ENCODE measurements at places on chromosomes 11 and 22.

- DNase-seq, result no peak
Observed at GRCh38 chr22:30627471-30627870, 8.1 kb upstream of the SLC35E4 start.

DNA sequence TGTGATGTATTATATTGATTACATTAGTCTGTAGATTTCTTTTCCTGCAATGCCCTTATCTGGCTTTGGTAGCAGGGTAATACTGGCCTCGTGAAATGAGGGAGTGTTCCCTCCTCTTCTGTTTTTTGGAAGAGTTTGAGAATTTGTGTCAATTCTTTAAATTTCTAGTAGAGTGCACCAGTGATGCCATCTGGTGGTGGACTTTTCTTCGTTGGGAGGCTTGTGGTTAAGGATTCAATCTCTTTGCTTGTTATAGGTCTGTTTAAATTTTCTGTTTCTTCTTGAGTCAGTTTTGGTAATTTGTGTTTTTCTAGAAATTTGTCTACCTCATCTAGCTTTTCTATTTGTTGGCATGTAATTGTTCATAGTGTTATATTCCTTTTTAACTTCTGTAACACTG lies 18.9 kb downstream of the SHANK3 start:
- no peak for DNase-seq

DNA sequence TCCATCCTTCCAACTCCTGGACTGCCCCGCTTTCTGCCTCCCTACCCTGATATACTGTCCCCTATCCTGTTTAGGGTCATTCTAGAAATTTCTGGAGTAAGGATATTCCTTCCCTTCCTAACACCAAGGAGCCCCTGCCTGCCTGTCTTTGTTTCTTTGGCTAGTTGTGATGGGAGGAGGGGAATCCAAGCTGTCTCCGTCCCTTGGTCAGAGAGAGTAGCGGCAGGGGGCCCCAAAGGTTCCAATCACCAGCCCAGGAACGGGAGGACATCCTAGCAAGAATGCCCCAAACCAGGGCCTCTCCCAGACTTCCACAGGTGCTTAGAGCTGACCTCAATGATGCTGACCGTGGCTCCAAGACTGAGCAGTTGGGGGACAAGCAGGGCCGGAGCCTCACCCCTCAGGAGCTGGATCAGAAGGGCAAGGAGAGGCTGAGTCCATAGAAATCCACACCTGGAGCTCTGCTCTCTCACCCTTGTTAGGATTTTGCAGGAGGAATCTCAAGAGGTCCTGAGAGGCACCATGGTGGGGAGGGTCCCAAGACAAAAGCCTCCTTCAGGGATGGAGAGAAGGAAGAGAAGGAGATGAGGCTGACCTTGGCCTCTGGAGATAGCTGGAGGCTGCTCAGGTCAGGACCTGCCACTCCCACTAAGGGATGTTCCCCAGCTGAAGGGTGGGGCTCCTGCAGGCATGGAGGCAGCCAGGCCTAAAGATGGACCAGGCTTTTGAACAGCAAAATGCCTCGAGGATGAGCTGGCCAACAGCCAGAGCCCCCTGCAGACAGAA lies 13.6 kb downstream of the SLC22A12 start:
- DNase-seq, result no peak

DNA sequence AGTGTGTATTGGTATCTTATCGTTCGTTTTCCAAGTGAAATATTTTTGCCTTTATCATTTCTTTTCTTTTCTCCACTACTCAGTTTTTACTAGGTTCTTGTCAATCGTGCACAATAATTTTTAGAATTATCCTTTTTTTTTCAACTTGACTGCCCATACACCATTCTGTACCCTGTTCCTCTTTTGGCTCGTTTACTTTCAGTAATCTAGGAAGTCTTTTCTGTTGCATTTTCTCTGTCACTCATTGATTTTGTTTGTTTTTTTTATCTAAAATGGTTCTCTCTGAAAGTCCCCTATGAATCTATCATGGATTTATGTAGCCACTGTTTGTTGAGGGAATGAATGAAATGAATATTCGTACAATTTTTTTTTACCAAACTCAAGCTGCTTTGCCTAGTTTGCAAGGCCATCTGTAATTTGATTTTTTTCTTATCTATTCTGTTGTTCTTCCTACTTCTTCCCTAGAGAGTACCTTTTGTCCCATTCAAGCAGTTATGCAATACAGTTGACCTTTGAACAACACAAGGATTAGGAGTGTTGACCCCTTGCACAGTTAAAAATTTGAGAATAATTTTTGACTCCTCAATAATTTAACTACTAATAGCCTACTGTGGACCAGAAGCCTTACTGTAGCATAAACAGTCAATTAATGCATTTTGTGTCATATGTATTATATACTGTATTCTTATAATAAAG lies 166.3 kb downstream of the TMEM135 start:
- DNase-seq, result no peak

GRCh38 chr11:47991266-47991830 lies 11.0 kb downstream of the PTPRJ start:
- DNase-seq, result no peak

- DNase-seq, result no peak
Observed at GRCh38 chr22:26837784-26838470, 180.5 kb downstream of the MIAT start.

DNA sequence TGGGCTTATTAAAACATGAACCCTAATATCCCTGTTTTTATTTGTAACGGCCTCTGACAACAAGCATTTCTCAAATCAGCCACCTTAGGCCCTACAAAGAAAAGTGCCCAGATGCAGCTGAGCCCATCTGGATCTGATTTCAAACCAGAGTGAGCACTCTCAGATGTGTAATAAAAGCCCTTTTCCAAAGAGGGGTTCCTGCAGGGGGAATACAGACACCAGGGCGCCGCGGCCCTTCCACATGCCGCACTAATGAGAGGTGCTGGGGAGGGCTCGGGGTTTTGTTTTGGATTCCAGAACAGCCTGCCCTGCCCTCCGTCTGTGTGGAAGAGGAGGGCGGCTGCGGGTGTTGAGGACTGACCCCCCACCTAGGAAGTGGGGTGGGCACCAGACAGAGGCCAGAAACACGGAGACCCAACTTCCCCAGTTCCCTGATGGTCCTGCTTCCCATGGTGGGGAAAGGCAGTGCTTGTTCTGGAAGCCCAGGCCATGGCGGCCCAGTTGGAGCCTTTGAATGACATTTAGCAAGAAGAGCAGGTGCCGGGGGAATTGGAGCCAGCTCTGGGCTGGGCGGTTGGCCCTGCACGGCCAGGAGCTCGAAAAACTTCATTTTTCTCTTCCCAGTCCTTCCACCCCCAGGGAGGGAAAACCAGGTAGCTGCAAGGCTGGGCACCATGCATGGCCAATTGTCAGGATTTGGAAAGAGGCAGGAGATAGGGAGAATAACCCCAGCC lies 63.7 kb downstream of the MACROD1 start:
- no peak for DNase-seq

GRCh38 chr22:29071261-29072045 lies 1.4 kb upstream of the KREMEN1 start:
- peak; percentile 54 for DNase-seq

DNA sequence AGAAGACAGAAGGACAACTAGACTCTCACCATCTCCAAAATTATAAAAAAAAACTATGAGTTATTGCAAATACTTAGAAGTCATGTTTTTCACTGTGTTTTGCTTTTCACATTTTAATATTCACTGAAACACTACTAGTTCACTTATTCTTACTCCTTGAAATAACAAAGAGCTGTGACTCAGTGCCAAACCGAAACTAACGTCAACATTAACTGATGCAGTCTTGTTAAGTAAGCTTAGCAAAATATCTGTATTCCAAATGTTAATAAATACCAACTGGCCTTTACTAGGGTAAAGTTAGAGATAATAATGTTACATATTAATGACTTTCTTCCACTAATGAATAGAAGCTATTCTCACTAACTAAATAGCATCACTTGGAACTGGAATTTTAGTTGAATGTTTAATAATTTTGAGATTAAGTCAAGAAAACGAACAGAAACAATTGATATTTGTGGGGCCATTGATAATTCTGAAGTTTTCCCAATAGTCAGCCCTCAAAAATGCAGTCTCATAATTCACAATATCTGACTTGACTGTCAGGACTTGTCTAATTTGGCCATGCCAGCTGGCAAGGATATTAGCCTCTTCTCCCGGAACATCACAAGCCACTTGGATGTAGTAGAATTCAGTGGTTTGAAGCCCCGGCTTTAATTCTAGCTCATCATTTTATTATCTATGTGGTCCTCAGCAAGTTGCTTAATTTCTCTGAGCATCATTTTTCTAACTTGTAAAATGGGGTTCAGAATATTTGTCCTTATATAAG lies 230.1 kb upstream of the DDI1 start:
- no peak for DNase-seq

- no peak for DNase-seq
Observed at GRCh38 chr11:92828556-92828955, 140.9 kb upstream of the MTNR1B start.

DNA sequence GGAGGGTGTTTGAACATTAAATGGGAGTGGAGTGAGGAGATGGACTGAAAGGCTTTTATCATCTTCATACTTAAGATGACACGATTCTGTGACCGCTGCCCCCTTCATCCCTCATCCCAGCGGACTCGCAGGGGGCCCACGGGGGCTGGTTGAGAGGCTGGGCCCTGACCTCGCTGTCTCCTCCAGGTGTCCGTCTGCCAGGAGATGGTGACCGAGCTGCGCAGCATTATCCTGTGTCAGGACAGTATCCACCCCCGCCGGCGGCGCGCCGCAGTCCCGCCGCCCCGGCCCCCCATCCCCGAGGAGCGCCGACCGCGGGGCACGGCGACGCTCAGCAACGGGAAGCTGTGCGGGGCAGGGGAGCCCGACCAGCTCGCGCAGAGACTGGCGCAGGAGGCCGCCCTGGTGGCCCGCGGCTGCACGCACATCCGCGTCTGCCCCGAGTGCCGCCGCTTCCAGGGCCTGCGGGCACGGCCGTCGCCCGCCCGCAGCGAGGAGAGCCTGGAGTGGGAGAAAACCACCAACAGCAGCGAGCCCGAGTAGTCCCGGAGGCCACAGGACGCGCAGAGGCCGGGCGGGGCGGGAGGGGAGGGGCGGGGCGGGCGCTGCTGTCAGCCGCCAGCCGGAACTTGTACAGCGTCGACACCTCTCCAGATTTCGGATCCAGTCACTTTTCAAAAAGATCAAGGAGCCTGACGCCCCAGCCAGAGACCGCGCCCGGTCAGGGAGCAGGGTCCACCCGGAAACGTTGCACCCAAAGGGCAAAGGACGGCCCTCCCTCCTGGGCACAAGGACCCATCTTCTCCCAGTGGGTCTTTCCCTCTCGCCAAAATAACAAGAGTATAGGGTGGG lies 38.0 kb upstream of the TBCEL start:
- peak; percentile 76 for DNase-seq

GRCh38 chr22:17988800-17989513 lies 35.4 kb downstream of the MICAL3 start:
- DNase-seq, result no peak

DNA sequence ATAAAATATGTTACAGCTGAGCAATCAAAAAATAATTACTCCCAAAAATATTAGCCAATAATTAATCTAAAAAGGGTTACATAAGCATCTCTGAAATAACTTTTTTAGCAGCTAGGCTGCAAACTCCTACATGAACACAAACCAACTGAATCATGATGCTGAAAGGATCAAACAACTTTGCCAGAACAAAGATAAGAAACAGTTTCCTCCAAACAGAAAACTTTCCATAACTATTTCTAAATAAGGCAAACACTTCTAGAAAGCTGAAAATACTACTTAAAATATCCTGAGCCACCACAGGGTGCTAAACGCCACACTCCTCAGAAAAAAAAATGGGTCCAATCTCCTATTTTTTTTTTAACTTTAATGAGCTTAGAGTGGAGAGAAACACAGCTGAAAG lies 68.6 kb upstream of the ARHGAP32 start:
- no peak for DNase-seq

- peak; percentile 47 for DNase-seq
Observed at GRCh38 chr11:3123761-3124733, 41.1 kb downstream of the OSBPL5 start.

GRCh38 chr22:49855251-49855911 lies 1.7 kb downstream of the ZBED4 start:
- no peak for DNase-seq

GRCh38 chr11:134371436-134372185 lies 39.8 kb downstream of the GLB1L2 start:
- no peak for DNase-seq

DNA sequence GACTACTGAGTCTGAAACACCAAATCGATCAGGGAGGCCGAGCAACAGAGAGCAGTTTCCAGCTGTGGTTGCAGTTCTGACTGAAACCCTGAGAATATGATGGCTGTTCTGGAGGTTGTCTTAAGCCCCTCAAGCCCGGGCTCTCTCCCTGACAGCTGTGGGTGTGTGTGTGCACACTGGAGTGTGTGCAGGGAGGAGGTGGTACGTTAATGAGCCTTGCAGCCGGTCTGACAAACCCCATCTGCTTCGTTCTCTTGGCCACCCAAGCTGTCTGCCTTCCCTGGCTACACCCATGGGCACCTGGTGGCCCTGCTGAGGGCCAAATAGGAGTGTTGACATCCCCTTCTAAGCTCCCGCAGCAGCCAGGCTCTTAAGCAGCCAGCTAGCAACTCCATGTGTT lies 189.8 kb downstream of the KIRREL3 start:
- DNase-seq, result no peak

- DNase-seq, result no peak
Observed at GRCh38 chr11:69658626-69659450, 16.3 kb downstream of the LTO1 start.

DNA sequence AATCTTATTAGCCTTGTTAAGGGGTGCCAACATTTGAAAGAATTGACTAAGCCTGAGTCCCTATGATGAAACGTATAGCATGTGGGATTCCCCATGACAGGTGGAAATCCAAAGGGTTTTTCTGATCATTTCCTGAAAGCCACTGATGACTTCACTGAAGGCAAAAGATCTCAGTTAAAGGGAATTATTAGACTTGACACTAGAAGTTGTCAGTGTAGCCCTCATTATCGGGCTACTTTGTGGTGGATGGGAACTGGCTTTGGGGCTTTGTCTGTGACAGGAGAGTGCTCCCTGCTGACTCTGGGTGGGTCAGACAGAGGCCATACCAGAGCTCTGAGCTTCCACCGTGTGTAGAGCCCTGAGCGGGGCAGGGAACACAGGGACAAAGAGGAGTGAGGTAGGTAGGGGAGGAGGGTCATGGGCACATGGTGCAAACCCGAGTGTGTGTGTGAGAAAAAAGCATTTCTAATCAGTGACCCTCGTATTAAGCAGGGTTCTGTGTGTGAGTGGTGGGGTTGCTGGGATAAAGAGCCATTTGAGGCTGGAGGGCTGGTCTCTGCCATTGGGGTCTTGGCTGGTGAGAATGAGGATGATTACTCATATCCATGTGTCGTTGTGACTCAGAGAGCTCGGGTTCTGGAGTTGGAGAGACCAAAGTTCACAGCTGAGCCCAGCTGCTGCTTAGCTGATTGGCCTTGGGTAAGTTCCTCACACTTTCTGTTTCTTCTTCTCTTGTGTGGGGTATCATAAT lies 101.1 kb downstream of the GRIK4 start:
- DNase-seq, result no peak

DNA sequence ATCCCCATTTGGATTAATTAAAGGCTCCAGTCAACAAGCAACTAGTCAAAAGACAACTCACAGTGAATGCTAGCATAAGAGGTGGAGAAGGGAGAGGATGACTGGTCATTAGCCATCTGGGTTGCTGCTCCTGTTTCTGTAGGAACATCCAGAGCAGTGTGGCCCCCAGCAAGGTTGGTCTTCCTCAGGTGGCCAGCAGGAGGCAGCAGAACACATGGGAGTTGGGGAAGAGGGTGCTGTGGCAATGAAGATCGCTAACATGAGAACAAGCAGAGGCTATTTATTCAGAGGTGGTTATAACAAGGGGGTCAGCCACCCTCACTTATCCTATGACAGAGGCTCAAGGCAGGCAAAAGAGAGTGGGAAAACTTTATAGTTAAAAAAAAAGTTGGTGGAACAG lies 21.3 kb downstream of the IZUMO1R start:
- DNase-seq, result no peak

- no peak for DNase-seq
Observed at GRCh38 chr22:30221121-30221992, 25.2 kb downstream of the LIF start.

GRCh38 chr11:111759778-111760407 lies 6.3 kb downstream of the PPP2R1B start:
- no peak for DNase-seq
